Ascending aorta (tissue), 2 donors: ENCODE measurements at places on chromosomes 2 and 18.

GRCh38 chr18:46563317-46563716 lies 93.7 kb downstream of the LOXHD1 start:
- H3K4me3 ChIP-seq = no peak overlapping the region
- H3K4me1 ChIP-seq = no peaks in the 10 kb centered on the region
- H3K36me3 ChIP-seq = no peaks in the 10 kb centered on the region
- H3K27ac ChIP-seq = no peak overlapping the region
- DNase-seq = no peak

DNA sequence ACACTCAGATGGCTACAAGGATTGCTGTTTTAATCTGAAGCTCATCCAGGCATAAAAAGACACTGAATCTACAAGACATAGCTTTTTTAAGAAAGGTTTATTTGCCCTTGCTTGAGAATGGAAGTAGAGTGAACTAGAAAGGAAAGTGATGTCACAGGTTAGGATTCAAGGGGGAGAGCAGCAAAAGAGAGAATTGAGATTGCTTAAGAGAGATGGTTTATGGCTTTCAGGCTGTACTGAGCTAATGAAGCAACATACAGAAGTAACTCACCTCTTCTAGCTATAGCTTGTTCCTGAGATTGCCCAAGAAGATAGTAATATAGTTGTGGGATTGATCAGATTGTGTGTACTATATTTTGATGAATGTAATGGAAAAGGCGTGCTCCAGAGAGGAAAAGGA lies 26.1 kb upstream of the ACVR2A start:
- H3K27me3 ChIP-seq = no peaks in the 10 kb centered on the region
- no peak for DNase-seq
- H3K27ac ChIP-seq = no peak overlapping the region
- H3K4me1 ChIP-seq = no peaks in the 10 kb centered on the region

- DNase-seq = peak; percentile 89
- H3K4me1 ChIP-seq = peaks cover 3% of the 10 kb centered on the region
- no peaks in the 10 kb centered on the region for H3K27me3 ChIP-seq
- H3K27ac ChIP-seq = no peak overlapping the region
Observed at GRCh38 chr2:134245340-134245984, 8.4 kb upstream of the MGAT5 start.

GRCh38 chr2:115161771-115162493 lies 719.5 kb downstream of the DPP10 start:
- no peaks in the 10 kb centered on the region for H3K27me3 ChIP-seq
- DNase-seq = no peak
- H3K4me3 ChIP-seq = peak overlapping the region; percentile 28
- no peaks in the 10 kb centered on the region for H3K4me1 ChIP-seq

DNA sequence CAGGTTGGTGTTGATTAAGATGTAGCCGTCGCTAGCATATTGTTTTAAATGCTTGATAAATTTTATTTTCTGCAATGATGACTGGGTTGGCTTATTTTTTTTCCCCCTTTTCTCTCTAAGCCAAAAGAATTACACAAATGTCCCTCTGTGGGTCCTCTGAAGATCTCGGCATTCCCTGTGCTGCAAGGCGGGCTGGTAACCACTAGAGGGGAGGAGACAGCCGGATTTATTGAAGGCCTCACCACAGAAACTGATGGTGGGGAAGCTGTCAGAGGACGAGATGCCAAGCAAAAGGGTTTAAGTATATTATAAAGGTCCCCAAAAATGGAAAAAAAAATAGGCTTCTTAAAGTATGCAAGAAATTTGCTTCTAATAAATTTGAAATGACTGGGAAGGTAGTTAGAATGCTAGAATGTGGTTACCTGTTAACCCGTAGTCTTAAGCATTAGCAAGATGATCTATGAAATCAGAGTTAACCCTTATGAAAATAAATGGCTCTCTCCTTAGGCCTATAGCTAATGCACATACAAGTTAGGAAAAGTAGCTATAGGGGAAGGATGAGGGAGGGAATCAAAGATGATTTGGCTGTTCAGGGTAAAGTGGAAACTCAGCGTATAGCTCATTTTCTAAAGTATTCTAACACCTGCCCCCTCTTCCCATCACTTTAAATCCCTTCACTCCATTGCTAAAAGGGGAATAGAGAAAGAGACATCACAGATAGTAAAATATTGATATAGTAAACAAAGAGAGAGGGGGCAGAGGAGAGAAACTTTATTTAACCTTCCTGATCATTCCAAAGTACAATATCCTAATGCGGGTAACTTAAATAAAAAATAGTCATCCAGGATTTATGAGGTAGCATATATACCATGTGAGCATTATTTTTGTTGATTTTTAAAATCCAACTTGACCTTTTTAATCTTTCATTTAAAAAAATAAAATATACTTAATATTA lies 894.5 kb upstream of the POU3F3 start:
- no peaks in the 10 kb centered on the region for H3K4me1 ChIP-seq
- no peak overlapping the region for H3K4me3 ChIP-seq

DNA sequence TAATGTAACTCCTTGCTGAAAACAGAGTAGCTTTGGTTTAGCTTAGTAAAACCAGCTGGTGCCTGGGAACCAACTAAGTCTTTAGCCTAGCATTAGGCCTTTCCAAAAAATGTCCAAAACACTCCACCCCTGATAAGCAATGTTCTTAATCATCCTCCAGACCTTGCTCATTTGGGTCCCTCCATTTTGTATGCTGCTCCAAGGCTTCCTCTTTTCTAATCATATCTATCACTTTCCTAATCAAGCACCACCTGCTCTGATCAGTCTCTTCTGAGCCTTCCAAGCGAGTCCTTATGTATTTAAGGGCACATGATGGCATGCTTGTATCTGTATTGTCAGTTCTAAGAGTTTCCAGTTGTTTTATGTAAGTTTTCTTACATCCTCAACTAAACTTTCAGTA lies 23.6 kb downstream of the THADA start:
- no peaks in the 10 kb centered on the region for H3K27me3 ChIP-seq
- no peak for DNase-seq
- no peak overlapping the region for H3K27ac ChIP-seq
- H3K4me3 ChIP-seq = no peak overlapping the region

- no peaks in the 10 kb centered on the region for H3K36me3 ChIP-seq
- DNase-seq = no peak
- H3K27me3 ChIP-seq = no peaks in the 10 kb centered on the region
- no peaks in the 10 kb centered on the region for H3K4me1 ChIP-seq
Observed at GRCh38 chr2:71609958-71610357, 156.6 kb downstream of the DYSF start.

DNA sequence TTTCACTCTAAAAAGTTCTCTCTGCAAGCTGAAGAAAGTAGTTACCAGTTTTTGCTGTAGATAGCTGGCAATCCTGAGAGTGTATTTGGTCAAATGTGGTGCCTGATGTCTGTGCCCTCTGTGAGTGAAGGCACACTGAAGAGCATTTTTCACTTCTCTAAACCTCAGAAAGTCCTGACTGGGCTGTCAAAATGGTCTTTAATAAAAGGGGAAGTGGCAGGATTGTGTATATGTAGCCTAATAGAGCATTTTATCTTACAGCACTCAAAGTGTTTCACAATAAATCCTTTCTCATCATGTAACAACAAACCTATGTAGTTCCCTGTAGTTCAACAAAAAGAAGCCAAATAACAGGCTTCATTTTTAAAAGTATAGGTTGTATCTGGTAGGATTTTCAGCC lies 1552.3 kb upstream of the SLC39A10 start:
- no peaks in the 10 kb centered on the region for H3K36me3 ChIP-seq
- no peaks in the 10 kb centered on the region for H3K27me3 ChIP-seq
- no peaks in the 10 kb centered on the region for H3K4me1 ChIP-seq
- no peak for DNase-seq
- H3K4me3 ChIP-seq = no peak overlapping the region

GRCh38 chr2:112947374-112947773 lies 30.4 kb upstream of the IL36G start:
- no peak overlapping the region for H3K27ac ChIP-seq
- H3K4me3 ChIP-seq = no peak overlapping the region
- H3K27me3 ChIP-seq = no peaks in the 10 kb centered on the region
- no peaks in the 10 kb centered on the region for H3K4me1 ChIP-seq

DNA sequence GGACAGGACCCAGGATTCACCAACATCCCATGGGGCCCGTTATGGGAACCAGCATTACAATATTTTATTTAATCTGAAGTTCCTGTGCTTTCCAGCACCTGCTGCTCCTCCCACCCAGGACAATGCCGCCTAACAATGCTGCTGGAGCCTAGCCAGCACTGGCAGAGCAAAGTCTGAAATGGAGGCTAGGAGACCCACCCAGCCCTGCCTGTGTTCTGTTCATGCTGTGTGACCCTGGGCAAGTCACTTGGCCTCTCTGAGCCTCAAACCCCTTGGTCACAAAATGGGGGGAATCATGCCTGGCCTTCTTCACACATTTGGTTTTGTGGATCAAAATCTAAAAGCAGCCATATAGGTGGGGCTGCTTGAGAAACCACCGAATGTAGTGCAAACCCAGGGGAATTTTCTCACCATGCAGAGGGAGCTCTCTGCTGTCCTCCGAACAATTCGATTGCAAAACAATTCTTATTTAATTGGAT lies 38.5 kb upstream of the ODC1 start:
- no peak overlapping the region for H3K4me3 ChIP-seq
- H3K27me3 ChIP-seq = no peaks in the 10 kb centered on the region
- H3K27ac ChIP-seq = no peak overlapping the region
- DNase-seq = no peak
- H3K4me1 ChIP-seq = no peaks in the 10 kb centered on the region

DNA sequence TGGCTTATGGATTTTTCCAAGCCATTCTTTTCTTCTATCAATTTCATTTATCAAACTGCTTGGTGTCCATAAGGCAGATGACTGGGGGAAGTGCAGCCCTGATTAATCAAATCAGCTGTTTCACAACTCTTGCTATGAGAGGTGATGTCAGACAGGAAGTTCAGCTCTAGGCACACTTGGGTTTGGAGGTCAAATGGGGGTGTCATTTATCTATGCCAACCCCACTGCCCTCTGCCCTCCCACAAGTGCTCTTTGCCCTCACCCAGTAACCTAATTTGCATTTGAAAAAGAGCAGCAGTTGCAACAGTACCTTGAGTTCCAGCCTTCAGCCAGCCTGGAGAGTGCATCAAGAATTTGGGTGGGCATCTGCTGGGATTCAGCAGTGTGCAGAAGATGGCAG lies 431.3 kb upstream of the SPRED2 start:
- H3K4me1 ChIP-seq = no peaks in the 10 kb centered on the region
- no peak overlapping the region for H3K27ac ChIP-seq
- no peaks in the 10 kb centered on the region for H3K27me3 ChIP-seq
- no peak overlapping the region for H3K4me3 ChIP-seq
- DNase-seq = no peak
- H3K36me3 ChIP-seq = no peaks in the 10 kb centered on the region

DNA sequence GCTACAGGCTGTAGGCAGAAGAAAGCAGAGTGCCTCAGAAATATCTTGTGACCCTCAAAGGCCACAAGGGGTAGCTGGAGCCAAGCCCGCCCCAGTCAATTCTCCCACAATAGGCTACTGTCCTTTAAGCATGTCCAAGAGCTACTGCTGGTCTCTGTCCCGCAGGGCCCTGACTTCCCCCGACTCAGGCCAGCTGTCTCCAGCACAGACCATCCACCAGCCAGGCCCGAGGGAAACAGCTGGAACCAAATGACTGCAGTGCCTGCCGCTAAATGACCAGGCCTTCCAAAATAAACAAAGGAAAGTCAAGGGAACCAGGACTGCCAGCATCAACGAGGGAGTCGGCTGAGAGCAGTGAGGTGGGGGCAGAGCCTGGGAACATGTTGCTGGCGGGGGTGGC lies 36.7 kb downstream of the MCFD2 start:
- peaks cover 3% of the 10 kb centered on the region for H3K4me1 ChIP-seq
- H3K4me3 ChIP-seq = no peak overlapping the region
- H3K27me3 ChIP-seq = no peaks in the 10 kb centered on the region
- no peaks in the 10 kb centered on the region for H3K36me3 ChIP-seq
- peak overlapping the region; percentile 2 for H3K27ac ChIP-seq

DNA sequence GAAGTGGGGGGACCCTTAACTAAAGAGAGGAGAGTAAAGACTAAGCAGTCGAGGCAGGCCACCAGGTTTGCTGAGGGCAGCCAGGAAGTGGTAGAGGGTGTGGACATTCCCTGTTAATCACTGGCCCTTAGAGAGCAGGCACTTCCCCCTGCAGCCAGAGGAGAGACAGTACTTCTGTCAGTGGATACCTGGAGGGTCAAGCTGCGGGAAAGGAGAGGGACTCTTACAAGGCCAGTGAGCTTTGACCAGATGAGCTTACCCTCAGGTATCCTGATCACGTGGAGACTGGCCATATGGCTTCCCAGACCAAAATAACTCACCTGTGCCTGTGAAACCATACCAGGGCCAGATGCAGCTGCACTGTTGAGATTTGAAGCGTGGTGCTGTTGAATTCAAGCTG lies 28.6 kb downstream of the ITGA6 start:
- H3K4me1 ChIP-seq = no peaks in the 10 kb centered on the region
- H3K27ac ChIP-seq = no peak overlapping the region
- no peak for DNase-seq
- H3K4me3 ChIP-seq = no peak overlapping the region
- H3K27me3 ChIP-seq = no peaks in the 10 kb centered on the region
- H3K36me3 ChIP-seq = no peaks in the 10 kb centered on the region

- H3K4me3 ChIP-seq = no peak overlapping the region
- H3K27me3 ChIP-seq = no peaks in the 10 kb centered on the region
- DNase-seq = no peak
- no peaks in the 10 kb centered on the region for H3K36me3 ChIP-seq
- H3K27ac ChIP-seq = no peak overlapping the region
Observed at GRCh38 chr2:158154596-158154995, 52.9 kb downstream of the UPP2 start.

DNA sequence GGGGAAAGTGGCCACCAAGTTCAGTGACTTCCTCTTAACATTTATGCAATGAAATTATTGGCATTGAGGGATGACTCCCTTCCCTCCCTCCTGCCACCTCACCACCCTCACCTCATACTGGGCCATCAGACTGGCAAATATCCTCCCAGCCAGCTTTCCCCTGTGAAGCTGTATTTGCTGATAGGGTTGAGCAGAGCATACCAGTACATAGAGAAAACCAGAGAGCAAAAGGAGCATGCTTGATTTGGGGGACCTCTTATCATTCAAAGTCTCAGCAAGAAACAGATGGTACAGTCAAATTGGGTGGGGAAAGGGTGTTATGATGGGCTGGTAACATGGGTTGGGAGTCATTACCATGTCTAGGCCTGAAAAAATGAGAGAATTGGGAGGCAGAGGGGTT lies 19.1 kb upstream of the B3GNT2 start:
- H3K4me3 ChIP-seq = no peak overlapping the region
- peaks cover 12% of the 10 kb centered on the region for H3K4me1 ChIP-seq
- no peaks in the 10 kb centered on the region for H3K36me3 ChIP-seq
- no peaks in the 10 kb centered on the region for H3K27me3 ChIP-seq
- no peak overlapping the region for H3K27ac ChIP-seq

- DNase-seq = no peak
- peaks cover 43% of the 10 kb centered on the region for H3K4me1 ChIP-seq
- H3K4me3 ChIP-seq = no peak overlapping the region
- H3K36me3 ChIP-seq = no peaks in the 10 kb centered on the region
- no peak overlapping the region for H3K27ac ChIP-seq
Observed at GRCh38 chr2:109478906-109479493, 134.8 kb downstream of the SEPTIN10 start.
